ENCODE measurements at places on chromosomes 1 and 21.
A peak's percentile ranks its signal among the peaks of the same experiment; 100 is the strongest.

- peak; percentile 32 for DNase-seq
Measured at GRCh38 chr1:47231301-47232186, 481 bp downstream of the TAL1 start.

GRCh38 chr1:7250597-7251453 lies 465.6 kb downstream of the CAMTA1 start:
- DNase-seq: no peak

GRCh38 chr1:9909234-9910046 lies 629 bp downstream of the CTNNBIP1 start:
- peak; percentile 17 for DNase-seq

DNA sequence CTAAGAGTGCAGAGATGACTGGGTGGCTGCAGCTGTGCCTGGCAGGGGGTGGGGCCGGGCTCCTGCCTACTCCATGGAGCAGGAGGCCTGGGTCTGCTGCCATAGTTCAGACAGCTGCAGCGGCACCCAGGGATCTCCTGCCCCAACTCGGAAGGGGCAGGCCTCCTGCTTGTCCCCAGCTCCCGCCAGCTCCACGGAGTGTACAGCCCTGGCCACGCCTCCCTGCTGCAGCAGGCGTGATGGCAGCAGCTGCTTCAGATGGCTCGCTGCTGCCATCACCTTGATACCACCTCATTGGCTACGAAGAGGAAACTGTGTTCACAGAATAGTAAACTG lies 35.9 kb downstream of the ACTL8 start:
- DNase-seq: no peak

GRCh38 chr21:37139154-37139553 lies 66.1 kb downstream of the TTC3 start:
- no peak for DNase-seq

DNA sequence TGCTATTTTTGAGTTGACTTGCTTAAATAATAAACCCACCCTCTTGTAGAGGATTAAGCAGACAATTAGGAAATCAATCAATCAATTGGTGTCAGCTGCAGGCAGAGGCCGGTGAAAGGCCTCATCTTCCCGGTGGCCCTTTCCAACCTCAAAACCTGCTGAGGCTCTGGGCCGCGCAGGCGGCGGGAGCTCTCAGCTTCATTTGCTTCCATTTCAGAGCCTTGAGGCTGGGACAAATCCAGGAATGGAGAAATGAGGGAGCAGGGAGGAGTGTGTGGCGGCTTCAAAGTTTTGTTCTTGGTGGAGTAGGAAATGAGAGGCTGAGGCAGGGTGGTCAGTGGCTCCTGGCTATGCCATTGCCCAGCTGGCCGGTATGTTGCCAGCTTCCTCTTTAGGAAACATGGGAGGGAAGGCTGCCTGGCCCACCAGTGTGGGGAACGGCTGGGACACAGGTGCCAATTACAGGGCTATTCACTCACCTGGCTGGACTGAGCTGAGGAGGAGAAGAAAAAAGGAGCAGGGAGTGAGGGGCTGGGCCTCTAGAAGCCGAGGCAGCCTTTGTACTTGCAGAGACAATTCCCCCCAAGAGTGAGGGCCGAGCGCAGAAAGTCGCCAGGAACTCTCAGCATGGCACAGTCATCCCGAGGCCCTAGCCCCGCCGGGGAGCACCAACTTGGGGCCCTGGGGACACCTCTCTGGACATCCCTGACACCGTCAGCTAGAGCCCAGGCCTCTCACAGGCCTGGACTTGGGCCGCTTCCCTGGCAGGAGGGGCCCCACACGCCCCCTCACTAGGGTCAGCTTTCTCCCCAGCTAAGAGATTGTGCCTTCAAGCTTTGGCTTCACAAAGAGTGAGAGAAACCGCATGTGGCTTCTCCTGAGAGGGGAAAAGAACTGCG lies 4.4 kb downstream of the POU3F1 start:
- DNase-seq: no peak

DNA sequence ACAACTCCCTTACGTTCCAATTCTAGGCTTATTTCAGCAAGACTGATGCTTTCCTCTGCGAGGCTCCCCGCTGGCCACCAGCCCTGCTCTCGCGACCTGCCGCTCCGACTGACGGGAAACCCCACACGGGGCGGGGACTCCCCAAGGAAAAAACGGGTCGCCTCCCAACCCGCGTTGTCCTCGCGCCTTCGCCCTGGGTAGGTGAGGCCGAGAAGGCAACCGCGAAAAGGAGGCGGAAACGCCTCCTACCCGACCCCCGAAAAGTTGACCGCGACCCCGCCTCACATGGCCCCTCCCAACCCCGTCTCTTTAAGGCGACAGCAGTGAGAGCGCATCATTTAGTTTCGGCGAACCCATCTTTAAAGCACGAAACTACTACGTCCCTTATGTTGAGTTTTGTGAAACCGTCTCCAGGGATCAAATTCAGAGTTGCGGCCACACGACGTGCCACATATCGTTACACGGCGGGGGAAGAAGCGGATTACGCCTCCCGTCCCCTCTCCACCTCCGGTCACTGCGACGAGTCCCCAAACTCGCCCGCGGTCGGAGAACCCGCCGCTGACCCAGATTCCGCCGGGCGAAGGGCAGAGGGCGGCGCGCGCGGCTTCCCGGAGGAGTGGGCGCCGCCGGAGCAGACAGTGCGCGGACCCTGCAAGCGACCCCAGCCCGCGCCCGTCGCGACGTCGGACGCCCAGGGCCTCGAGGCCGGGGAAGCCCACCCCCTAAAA lies 1.2 kb downstream of the ANP32E start:
- DNase-seq: peak; percentile 82

GRCh38 chr1:19889656-19890055 lies 7.5 kb downstream of the OTUD3 start:
- no peak for DNase-seq

DNA sequence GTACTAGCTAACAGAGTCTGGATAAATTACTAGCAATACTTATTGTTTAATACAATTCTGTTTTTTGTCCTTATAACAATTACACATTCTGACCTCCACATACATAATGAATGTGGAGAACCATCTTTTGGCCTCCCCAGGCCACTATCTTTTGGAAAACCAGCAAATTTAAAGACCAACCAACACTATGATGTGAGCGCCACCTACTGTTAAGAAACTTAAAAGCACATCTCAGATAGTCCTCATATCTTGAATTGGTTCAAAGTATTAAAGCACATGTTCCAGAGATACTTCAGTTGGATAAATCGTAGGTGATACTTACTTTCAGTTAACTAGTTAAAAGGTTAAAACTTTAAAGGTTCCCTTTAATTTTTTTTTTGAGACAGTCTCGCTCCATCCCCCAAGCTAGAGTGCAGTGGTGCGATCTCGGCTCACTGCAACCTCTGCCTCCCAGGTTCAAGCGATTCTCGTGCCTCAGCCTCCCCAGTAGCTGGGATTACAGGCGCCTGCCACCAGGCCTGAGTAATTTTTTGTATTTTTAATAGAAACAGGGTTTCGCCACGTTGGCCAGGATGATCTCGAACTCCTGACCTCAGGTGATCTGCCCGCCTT lies 29.3 kb upstream of the USP1 start:
- no peak for DNase-seq

GRCh38 chr1:154901591-154901990 lies 31.5 kb upstream of the KCNN3 start:
- no peak for DNase-seq
